CD4-positive, alpha-beta T cell treated with Interleukin-6 for 4 hours (primary cell): ENCODE measurements at places on chromosomes 1 and 21.

GRCh38 chr1:98172578-98172977, 251.7 kb upstream of the DPYD start:
- no peak for DNase-seq

DNA sequence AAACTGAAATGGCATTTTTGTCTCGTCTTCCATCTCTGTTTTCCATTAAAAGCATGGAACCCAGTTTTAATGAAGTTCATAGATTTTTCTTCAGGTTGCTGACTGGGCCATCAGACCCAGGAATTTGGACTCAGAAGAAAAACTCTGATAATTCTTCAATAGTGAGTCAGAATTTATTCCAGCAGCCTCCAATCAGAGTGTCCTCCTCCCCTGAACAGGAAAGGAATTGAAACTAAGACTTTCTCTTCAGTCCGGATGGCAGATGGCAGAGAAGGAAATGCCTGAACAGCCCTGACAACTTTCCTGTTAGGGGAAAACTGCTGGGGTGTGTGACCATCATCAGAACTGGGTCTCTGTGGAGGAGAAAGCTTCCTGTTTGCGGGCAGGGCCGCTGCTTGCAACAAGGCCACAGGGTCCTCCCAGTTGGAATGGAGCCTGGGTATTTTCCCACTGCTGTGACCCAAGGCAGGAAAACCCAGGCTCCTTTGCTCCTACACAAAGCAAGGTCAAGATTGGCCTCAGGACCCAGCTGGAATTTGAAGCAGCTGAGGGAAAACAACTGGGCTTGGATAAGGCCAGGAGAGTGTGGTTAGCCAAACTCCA, 20.7 kb downstream of the CD34 start:
- DNase-seq: no peak

DNA sequence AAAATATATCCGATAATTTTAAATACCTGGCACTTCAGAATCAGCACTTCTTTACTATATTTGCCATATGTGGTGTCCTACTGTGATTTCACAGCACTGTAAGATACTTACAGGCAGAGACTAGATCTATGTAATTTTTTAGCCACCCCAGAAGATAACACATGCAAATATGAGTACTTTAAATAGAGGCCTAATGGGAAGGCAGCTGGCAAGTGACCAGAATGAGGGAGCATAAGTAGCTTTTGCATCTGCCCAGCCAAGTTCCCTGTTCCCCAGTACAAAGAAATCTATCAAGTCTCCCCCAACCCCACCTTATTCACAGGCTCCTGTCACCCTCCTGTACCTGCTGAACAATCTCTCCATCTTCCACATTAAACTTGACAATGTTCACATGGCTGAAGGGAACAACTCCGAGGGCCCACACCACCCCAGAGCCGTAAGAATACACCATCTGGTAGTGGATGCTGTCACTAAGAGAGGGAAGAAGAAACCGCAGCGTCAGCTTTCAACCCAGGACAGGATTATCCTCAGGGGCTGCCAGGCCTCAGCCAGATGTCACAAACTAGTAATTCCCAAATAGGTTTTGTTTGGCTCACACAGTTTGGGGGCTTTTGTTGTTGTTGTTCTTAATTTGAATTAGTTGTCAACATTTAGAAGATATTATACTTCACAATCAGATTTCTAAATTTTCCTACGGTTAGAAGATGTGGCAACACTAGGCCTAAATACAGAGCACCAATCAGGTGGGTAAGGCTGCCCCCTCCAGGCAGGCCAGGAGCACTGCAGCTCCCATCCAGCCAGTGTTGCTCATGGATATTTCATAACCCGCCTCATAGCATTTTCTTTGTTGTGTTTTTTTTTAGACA, 10.4 kb downstream of the EMC1 start:
- peak; percentile 74 for DNase-seq

DNA sequence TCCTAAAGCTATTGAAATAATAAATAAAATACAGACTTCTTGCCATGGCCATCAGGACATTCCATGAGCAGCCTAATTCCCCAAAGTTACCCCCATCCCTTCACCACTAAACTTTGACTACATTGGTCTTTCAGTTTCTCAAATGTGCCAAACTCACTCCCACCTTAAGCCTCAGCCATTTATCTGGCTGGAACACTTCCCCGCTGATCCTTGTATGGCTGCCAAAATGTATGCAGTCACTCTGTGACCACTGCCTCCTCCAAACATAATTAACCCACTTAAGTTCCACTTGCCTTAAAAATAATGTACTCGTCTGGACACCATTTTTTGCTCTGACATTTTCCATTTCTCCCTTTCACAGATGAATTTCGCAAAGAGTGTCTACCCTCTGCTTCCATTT, 407.4 kb downstream of the NTNG1 start:
- no peak for DNase-seq

- no peak for DNase-seq
Observed at GRCh38 chr1:209815931-209816341, 10.0 kb upstream of the IRF6 start.

DNA sequence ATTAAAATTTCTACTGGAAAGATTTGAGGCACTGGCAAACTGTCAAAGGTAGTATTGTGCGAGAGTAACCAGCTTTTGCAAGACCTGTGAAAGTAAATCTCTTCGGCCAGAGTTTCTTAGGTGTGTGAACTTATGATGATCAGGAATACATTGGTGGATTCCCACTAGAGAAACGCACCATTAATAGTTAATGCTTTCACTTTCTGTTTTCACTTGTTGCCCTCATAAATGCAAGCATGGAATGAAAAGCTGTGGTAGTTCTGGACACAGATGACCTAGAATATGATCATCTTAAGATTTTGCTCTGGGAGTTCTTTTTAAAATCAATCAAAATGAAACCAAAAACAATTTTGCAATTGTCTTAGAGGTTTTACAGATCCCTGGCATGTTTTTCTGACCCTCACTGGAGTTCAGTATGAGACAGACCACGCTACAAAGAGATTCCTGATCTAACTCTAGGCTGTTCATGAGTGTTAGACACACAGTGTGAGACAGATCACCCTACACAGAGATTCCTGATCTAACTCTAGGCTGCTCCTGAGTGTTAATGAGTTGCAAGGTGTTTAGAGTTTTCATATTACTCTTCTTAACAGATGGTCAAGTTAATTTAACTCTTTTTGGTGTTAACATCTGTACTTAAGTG, 98.8 kb downstream of the SDCCAG8 start:
- DNase-seq: no peak

DNA sequence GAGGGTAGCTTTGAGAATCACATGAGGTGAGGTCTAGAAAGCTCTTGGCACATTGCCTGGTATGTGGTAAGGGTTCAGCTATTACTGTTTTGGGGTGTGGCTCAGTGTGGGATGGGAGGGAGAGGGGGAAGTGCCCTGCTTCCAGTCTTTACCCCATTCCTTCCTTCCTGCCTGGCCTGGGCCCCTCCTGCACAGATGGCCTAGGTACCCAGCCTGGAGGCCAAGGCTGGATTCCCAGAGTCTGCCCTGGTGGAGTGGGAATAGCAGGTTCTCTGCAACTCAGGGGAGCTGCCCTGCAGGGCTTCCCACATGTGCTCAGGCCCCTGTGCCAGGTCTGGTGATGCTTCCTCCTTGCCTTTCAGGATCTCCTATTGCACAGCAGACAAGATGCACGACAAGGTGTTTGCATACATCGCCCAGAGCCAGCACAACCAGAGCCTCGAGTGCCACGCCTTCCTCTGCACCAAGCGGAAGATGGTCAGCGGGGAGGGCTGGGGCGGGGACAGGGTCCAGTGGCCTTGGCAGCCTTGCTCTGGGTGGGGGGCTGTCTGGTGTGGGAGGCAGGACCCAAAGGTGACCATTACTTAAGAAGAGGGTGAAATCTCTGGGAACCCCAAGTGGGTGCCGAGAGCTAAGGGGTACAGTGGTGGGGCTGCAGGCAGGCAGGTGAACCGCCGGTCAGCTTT, 13.5 kb downstream of the LDLRAP1 start:
- DNase-seq: peak; percentile 75

DNA sequence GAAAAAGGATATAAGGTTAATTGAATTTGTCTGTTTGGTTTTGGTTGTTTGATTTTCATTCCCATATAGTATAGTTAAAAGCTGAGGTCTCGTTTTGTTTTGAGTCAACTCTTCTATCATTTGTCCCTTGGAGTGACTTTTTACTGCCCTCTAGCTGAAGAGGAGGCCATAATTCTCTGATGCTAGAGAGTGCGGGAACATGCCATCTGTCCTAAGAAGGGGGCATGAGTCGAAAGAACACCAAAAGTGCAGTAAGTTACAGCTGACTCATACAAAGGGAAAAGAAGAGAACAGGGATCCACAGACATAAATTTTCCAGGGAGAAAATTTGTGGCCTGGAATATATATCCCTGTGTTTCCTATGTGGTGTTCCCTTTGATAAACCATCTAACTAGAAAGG, 4.1 kb downstream of the KRTAP21-3 start:
- no peak for DNase-seq

GRCh38 chr1:36883315-36883949, 150.9 kb downstream of the GRIK3 start:
- DNase-seq: no peak

- DNase-seq: no peak
Observed at GRCh38 chr1:50300297-50300696, 122.9 kb downstream of the DMRTA2 start.

- peak; percentile 69 for DNase-seq
Observed at GRCh38 chr21:42653231-42654061, at the start of gene PDE9A. Gene PDE9A, plus strand, starts transcription at chr21:42653621. Its CDS starts 194 bp downstream, at chr21:42653815.

- DNase-seq: no peak
Observed at GRCh38 chr1:208951908-208952307, 631.6 kb upstream of the CAMK1G start.

DNA sequence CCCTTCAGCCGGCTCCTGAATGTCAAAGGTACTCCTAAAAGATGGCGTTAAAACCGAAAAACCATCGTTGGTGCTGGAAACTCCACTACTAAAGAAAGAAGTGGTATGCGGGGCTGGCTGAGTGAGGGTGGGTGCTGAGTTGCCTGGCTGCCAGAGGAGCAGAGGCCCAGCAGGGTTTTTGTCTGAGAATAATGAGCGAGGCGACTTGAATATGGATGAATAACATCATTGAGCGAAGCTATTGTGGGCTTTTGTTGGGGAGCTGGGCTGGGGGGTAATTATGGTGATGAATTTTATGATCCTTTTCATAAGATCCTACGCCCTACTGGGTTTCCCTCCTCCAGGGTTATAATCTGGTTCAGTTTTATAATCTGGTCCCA, 2.0 kb downstream of the PDPN start:
- DNase-seq: no peak

DNA sequence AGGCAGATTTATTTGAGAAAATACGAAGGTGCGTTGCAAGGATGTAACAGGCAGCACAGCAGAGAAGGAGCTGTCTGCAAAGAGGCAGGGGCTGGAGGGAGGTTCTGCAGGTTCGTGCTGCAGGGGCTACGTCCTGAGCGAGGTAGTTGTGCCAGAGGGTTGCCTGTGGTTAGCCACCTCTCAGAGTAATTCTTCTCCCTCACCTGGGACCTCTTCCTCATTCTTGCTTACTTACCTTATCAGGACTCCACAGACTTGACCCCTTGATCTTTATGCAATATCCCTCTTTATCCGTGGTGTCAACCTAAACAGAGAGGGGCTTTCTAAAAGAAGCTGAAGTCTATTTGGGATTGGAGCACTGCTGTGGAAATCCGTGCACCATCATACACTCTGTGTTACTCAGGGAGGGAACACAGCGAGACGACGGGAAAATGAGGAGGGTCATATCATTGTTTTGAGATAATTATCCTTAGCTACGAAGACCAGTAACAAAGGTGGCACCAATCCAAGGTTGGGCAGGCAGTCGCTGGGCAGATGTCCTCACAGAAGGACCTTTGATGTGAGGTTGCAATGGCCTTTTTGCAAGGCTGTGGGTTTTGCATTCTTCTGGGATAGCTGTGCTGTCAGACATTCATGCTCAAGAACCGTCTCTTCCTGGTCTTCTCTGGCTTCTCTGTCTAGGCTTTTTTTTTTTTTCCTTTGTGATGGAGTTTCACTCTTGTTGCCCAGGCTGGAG, 82.8 kb downstream of the WDR4 start:
- DNase-seq: no peak

DNA sequence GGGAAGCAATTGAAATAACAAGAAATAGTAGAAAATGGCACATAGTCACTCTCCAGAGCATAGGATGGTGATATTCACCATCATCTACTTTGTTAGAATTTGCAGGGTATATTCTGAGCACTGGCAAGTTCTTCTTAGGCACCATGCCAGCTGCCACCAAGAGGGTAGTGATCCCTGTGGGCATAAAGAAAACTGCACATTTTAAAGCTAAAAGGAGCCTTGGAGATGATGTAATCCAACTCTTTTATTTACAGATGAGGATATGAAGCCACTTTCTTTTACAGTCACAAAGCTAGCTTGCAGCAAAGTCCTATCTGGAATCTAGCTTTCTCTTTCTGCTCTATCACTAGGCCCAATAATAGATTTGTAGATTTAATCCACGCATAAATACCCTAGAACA, 69.0 kb downstream of the PTGER3 start:
- no peak for DNase-seq

DNA sequence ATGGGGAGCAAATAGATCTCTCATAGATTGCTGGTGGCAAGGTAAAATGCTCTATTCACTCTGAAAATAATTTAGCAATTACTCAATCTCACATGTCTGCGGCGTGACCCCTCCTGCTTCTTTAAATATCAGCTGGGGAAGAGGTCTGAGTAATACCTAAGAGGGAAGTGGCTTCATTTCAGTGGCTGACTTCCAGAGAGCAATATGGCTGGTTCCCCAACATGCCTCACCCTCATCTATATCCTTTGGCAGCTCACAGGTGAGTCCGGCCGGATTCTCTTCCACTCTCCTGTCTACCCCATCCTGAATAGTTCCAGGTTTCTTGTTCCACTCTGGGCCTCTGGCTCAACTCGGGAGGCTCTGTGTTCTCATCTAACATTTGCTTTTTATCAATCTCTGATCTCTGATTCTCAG, at the start of gene SLAMF7:
TSS of gene SLAMF7 (plus strand) at position 150 of the 414 bp plus-strand sequence. CDS start at position 205, 55 bp downstream.
- DNase-seq: peak; percentile 33

DNA sequence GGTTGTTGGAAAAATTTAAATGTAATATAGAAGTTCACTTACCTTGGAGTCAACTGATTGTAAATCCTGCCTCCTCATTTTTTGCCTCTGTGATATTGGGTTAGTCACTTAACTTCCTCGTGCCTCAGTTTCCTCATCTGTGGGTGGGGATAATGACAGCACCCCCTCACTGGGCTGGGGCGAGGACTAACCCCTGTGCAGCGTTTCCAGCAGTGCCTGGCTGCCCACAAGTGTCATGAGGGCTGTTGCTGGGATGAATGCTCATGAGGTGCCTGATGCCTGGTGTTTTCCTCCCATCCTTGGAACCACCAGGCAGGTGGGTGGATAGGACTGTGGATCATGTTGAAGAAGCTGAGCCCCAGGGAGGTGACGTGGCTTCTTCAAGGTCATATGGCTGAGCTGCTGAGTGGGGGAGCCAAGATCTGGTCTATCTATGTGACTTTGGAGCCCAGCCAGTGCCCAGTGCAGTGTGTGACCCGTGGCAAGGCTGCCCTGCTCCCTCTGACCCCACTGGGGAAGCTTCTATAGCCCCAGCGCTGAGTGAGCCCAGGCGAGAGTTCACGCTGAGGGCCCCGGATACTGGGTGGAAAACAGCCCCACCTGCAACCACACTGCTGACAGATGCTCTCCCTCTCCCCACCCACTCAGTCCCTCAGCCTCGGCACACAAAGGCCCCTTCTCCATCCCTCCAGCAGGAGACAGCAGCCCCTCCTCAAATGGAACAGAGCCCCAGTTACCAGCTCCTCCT, 446.0 kb downstream of the PTPRU start:
- no peak for DNase-seq

- DNase-seq: no peak
Observed at GRCh38 chr1:67367370-67368045, 59.8 kb downstream of the IL12RB2 start.

- no peak for DNase-seq
Observed at GRCh38 chr1:226637147-226637935, 88.8 kb downstream of the STUM start.
